ENCODE measurements at places on chromosomes 6 and 20.
A peak's percentile ranks its signal among the peaks of the same experiment; 100 is the strongest.

- no peak for DNase-seq
Observed at GRCh38 chr6:37052027-37052628, 46.7 kb downstream of the FGD2 start.

DNA sequence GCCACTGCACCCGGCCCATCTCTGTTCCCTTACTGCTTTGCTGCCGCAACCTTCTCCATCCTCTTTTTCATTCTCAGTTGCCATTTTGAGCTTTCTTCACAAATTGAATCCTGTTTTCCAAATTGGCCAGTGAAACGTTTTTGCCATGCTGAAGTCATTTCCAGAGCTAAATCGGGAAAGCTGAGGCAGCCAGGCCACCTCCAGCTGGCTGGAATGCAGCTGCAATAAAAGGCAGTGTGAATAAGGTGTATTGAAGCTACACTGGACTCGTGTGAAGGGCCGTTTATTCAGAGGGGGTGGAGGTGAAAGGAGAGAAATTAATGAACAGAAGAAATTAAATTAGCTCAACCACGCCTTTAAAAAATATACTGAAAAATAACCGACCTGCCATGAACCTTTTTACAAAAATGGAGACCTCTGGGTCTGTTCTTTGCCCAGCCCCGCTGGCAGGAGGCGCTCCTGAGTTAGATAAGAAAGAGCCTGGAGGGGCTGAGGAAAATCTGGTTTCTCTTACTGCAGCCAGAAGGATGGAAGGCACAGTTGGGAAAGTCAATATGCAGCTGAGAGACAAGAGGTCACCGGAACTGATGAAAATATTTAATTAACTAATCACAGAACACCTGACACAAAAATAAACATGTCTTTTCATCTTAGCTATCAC is 283.9 kb downstream of the FOXC1 start:
- DNase-seq = no peak

DNA sequence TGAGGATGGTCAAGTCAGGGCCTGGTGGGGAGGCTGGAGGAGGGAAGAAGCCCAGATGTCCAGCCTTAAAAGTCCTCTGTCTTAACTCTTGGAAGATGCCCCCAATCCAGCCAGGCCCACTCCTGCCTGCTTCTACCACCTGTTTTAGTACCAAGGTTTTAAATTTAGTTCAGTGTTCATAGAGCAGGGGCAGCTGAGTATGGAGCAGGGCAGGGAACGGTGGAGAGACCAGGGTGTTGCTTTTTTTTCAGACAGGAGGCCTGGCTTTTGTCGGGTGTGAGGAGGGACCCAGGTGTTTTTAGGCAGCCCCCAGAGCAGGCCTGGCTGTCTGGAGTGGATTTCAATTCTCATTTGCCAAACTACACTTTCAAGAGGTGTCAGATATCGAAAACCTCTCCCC is 278.8 kb downstream of the CDC5L start:
- DNase-seq = no peak

DNA sequence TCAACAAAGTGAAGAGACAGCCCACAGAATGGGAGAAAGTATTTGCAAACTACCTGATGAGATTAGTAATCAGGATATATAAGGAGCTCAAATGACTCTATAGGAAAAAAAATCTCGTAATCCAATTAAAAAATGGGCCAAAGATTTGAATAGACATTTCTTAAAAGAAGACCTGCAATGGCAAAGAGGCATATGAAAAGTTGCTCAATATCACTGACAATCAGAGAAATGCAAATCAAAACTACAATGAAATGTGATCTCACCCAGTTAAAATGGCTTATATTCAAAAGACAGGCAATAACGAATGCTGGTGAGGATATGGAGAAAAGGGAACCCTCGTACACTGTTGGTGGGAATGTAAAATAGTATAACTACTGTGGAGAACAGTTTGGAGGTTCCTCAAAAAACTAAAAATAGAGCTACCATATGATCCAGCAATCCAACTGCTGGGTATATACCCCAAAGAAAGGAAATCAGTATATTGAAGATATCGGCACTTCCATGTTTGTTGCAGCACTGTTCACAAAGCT is 65.0 kb downstream of the TOX2 start:
- DNase-seq = no peak

DNA sequence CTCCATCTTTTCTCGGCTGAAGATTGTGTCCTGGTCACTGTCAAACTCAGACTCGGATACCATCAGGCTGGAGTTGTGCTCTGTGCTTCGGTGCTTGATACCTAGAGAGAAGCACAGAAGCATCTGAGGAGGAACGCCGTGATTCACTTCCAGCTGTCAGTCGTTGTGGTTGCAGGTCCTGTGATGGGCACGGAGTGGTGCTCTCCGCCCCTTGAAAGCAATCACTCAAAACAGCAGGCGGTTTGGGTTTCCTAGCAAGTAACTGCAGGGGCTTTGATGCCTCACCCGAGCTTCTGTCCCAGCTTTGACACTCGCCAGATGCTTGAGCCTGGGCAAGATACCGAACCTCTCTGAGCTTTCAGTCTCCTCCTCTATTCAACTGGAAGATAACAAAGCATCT is 52.5 kb downstream of the ALDH5A1 start:
- DNase-seq = no peak

DNA sequence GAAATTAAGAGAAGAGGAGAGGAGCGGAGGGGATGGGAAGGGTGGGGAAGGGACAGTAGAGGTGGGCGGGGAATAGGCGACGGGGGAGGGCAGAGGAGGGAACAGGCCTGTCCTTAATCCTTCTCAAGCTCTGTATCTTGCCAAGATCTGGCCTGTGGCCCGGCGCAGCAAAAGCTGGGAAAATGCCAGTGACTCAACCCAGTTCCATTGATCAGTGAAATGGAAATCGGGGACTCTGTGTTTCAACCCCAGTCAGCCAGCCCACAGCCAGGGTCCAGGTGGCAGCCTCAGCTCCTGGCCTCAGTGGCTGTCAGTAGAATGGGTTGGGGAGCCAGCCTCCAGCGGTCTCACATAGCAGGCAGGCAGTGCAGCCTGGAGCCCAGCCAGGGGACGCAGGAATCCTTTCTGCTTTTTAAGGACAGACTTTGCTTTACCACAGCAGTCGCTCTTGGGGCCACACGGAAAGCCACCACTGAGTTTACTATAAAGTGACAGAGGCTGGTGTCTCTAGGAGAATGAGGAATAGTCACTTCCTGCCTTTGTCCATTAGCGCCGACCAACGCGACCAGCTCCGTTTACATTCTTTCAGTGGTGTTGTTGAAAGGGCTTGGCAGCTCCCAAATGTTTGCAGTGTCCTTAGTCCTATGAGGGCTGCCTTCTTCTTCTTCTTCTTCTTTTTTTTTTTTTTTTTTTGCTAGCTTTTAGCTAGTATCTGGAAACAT is 128.0 kb downstream of the RIN2 start:
- DNase-seq = no peak

DNA sequence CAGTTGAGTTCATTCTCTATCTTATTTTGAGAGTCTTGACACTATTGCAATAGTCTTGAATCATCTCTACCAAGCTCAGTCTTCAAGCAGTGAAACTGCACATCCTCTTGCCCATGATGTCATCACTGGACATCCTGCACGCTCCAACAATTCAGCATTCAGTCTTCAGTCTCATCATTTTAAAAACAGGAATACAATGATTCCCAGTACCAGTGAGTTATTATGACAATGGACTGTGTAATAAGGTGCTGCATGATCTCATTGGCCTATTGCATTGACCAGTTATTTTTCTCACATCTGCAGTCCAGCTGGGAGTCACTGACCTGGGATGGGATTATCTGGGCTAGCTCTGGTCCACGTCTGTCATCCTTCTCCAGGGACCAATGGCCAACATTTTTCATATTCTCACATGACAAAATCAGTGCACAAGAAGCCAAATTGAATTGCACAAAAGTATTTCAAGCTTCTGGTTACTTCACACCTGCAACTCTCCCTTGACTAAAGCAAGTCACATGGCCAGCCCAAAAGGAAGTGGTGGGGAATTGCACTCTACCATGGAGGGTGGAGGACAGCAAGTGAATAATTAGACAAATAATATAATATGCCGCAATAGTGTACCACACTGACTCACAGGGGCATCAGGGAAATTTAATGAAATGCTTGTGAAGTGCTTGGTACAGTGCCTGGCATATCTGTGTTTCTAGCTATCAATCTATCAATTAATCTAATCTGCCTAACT is 6.4 kb upstream of the CST2 start:
- no peak for DNase-seq

- no peak for DNase-seq
Observed at GRCh38 chr6:98047871-98048270, 764.9 kb upstream of the MMS22L start.

- peak; percentile 24 for DNase-seq
Observed at GRCh38 chr6:35731736-35732532, 4.9 kb upstream of the ARMC12 start.

DNA sequence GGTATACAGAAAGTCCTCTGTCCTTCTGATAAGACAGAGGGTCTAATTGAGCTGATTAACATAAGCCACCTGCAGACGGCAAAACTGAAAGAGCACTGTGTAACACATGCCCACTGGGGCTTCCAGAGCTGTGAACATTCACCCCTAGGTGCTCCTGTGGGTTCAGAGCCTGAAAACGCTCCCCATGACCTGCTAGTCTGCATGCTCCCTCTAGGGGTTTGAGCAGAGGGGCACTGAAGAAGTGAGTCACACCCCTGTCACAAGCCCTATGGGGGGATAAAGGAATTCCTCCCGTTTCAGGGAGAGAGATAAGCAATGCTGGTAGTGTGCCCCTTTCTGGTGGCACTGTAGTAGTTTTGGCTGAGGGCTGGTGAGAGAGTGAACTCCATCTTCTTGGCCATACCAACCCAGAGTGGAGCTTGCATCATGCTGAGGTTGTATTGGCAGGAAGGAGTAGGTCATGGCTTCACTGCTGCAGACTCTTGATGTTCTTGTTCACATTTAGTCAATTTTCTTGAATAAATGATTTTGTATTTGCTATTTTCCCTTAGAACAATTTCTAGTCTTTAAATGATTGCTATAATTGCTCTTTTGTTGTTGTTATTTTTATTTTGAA is 637.5 kb upstream of the MAN1A1 start:
- no peak for DNase-seq

DNA sequence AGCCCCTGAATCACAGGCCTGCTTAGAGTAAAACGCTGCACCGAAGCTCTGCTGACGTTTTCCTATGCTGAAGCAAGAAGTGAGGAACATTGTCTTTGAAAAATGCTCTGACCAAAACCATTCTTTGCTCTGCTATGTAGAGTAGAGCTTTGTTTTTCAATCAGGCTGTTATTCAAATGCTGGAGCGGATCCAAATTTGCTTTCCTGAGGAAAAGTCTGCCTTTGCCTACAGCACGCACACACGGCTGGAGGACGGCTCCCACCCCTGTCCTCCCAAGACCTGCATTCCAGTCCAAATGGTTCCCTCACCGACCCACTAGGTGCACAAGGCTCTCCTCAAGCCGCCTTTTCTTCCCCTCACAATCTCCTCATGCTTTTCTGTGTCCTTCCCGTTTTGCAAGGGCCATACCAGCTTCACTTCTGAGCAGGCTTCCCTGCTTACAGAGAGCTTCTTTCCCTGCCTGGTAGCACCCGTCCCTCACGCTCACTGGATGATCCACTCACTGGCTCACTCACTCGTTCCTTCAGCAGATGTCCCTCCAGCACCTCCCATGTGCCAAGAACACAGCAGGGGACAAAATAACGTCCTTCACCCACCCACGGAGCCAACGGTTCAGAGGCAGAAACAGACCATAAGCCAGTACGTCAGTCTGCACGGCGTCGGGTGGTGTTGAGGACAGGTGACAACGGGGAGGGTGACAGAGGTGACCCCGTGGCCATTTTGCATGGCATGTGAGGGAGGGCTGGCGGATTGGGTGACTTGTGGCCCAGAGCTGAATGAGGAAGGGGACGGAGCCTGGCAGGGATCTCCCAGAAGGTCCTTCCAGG is 137.9 kb upstream of the NEDD9 start:
- DNase-seq = no peak

DNA sequence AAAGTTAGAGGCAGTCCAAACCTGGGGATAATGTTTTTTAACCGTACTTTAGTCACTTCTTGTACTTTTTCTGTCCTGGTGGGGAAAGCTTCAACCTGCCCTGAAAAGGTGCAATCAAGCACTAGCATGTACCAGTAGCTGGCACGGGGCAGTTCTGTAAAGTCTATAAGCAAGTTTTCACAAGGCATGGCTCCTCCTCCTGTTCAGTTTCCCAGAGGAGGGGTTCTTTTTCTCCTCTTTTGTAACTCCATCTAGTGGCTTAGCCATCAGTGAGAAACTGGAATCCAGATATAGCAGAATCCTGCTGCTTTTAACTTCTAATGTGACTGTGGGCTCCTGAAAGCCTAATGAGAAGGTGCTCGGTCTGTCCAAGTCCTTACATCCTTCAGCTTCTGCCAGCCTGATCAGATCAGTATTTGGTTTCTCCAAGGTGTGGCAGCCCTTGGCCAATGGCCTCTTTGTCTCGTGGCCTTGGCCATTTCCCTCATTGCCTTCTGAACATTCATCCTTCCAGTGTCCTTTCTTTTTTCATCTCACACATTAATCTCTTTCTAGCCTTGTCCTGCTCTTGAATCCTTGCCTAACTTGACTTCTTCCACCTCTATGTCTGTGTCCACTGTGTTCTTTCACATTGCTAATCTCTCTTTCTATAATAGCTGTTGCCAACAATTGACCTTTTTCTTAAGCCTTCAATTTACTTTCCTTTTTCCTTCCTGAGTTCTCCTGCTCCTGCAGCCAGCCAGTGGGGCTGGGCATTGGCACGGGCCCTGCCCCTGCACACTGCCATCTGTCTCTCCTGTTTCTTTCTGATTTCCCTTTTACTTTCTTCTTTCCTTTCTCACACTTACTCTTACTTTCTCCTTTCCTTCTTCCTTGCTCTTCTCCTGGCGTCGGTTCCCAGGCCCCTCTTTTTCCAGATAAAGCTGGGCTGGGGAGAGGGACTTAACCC is 222.0 kb upstream of the SYNCRIP start:
- DNase-seq = no peak

DNA sequence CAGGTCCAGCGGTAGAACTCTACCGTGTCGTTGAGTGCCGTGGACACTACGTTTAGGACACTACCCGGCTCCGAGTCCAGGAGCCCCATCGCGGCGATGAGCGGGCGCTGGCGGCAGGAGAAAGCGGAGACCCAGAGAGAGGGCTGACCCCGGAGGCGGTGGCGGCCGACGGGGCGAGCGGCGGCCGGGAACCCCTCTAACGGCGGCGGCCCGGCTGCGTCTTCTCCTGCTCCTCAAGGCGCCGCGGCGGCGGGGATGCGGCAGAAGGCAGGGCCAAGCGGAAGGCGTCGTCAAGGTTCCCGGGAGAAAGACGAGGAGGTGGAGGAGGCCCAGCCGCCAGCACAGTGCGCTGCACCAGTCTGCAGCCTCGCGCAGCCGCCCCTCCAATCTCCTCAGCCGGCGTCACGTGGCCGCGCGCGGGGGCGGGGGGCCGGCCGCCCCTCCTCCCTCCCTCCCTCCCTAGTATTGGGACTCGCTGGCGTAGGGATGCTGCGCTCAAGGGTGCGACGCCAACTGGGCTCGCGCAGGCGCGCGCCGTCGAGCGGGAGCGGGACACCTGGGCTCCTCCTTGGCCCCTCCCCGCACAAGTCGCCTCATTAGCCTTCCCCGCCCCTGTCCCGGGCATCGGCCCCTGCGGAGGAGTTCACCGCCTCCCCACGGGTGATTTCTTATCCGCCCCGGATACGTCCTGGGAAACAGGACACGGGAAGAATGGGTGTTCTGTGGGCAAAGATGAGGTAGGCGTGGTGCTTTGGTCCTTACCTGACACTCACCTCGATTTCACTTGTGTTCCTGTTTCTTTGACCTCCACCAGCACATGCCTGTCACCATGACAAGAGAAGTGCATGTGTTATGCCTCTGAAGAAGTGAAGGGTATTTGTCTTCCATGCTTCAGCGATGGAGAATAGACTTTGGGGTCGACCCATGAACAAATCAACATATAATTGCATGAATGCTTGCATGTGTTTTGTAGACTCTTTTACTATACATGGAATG is at the start of gene ELOVL4:
TSS of gene ELOVL4 (minus strand) at position 363 of the 996 bp plus-strand sequence. CDS start at position 89, 274 bp downstream.
- DNase-seq = peak; percentile 40

GRCh38 chr20:50043573-50044352 is 61.0 kb downstream of the SNAI1 start:
- DNase-seq = no peak
